Colonic mucosa (tissue), 4 donors: ENCODE measurements at places on chromosomes 5 and 9. TPM values are rescaled to one million over a fixed set of nuclear protein-coding genes. Genes with fewer than 3 reads are reported as not detected.
A peak's percentile ranks its signal among the peaks of the same experiment; 100 is the strongest.

Gene PDCD1LG2
- 1.0 TPM for total RNA-seq

Gene SLC35A4
- total RNA-seq = 129 TPM

Gene DNAJC25
- 9.0 TPM for total RNA-seq

Gene FAM221B
- total RNA-seq = 0.05 TPM

Gene PCDHB14
- 0.62 TPM for total RNA-seq

Gene PKD2L2
- total RNA-seq = not detected

Gene SLC36A3
- not detected for total RNA-seq

Gene EPB41L4A
- 18.0 TPM for total RNA-seq

Gene TRIM52
- total RNA-seq = 9.8 TPM

Gene SLC36A2
- not detected for total RNA-seq

Gene CMYA5
- total RNA-seq = 0.66 TPM

DNA sequence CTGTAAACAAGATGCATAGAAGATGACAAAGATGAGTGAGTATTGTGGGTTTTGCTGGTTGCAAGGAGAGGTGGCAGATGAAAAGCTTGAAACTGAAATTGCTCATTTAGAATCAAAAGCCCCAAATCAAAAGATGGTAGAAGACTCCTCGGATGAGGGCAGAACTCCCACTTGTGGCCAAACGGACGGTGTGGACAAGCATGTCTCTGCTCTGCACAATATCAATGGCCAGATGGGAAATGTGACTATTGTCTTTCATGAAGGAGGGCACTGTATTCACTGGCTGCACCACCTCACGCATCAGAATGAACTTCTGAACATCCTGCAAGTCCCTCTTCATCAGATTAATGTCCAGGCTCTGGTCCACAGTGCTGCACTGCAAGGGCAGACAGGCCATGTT lies 541.7 kb downstream of the MTRR start:
- H3K27me3 ChIP-seq = no peaks in the 10 kb centered on the region
- no peak overlapping the region for H3K27ac ChIP-seq
- no peak for DNase-seq
- no peak overlapping the region for H3K4me3 ChIP-seq
- no peaks in the 10 kb centered on the region for H3K4me1 ChIP-seq
- H3K36me3 ChIP-seq = no peaks in the 10 kb centered on the region

- no peaks in the 10 kb centered on the region for H3K27me3 ChIP-seq
- H3K27ac ChIP-seq = no peak overlapping the region
- DNase-seq = no peak
- H3K4me1 ChIP-seq = no peaks in the 10 kb centered on the region
- H3K4me3 ChIP-seq = no peak overlapping the region
Observed at GRCh38 chr9:115036691-115037090, 81.3 kb downstream of the TNC start.

DNA sequence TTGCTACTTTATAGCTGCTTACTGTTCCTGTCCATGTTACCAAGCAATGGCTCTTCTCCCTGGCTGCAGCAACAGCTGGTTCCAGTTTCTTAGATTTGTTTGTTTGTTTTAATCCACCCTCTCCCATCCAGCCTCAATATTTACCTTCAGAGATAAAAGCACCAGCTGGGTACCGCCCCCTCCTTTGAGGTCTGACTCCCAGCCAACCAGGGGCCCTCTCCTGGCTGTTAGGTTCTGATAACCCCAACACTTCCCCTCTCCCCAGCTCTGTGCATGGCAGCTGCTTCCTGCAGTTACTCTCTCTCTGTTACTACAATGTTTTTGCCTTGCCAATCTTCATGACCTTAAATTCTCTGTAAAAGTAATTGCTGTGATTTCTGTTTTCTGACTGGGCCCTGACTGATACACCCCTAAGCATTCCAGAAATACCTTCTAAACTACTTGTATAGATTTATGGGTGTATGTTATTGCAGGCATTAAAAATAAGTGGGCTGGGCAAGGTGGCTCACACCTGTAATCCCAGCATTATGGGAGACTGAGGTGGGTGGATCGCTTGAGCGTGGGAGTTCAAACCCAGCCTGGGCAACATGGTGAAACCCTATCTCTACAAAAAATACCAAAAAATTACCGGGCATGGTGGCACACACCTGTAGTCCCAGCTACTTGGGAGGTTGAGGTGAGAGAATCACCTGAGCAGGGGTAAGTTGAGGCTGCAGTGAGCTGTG lies 2.6 kb upstream of the GCNT1 start:
- H3K4me1 ChIP-seq = no peaks in the 10 kb centered on the region
- H3K27ac ChIP-seq = peak overlapping the region; percentile 3
- no peak overlapping the region for H3K4me3 ChIP-seq
- DNase-seq = peak; percentile 90

DNA sequence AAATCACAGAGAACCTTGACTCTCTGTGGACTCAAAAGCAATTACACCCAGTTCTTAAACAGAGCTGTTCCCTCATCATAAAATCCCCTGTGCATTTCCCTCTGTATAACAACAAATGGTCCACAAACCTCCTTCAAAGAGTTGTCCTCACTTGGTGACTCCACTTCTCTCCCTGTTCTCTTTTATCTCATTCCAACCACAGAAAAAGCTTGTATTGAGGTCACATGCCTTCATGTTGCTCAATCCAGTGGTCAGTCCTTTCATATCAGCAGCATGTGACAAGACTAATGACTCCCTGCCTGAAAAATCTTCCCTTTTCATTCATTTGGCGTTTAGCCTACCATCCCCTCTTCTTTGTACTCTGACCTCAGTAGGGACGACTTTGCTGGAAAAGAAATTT lies 158.0 kb downstream of the DEPDC1B start:
- H3K4me1 ChIP-seq = no peaks in the 10 kb centered on the region
- no peak overlapping the region for H3K4me3 ChIP-seq
- no peaks in the 10 kb centered on the region for H3K27me3 ChIP-seq
- no peaks in the 10 kb centered on the region for H3K36me3 ChIP-seq
- DNase-seq = no peak
- H3K27ac ChIP-seq = no peak overlapping the region

GRCh38 chr5:41509399-41510175 lies 814 bp downstream of the PLCXD3 start:
- H3K4me1 ChIP-seq = no peaks in the 10 kb centered on the region
- H3K27ac ChIP-seq = no peak overlapping the region
- no peak for DNase-seq
- H3K4me3 ChIP-seq = peak overlapping the region; percentile 25
- no peaks in the 10 kb centered on the region for H3K36me3 ChIP-seq
- H3K27me3 ChIP-seq = peaks cover 6% of the 10 kb centered on the region

- H3K27me3 ChIP-seq = no peaks in the 10 kb centered on the region
- H3K4me1 ChIP-seq = no peaks in the 10 kb centered on the region
- no peak for DNase-seq
- no peaks in the 10 kb centered on the region for H3K36me3 ChIP-seq
- no peak overlapping the region for H3K27ac ChIP-seq
Observed at GRCh38 chr9:132773093-132773492, 102.8 kb downstream of the GTF3C4 start.

DNA sequence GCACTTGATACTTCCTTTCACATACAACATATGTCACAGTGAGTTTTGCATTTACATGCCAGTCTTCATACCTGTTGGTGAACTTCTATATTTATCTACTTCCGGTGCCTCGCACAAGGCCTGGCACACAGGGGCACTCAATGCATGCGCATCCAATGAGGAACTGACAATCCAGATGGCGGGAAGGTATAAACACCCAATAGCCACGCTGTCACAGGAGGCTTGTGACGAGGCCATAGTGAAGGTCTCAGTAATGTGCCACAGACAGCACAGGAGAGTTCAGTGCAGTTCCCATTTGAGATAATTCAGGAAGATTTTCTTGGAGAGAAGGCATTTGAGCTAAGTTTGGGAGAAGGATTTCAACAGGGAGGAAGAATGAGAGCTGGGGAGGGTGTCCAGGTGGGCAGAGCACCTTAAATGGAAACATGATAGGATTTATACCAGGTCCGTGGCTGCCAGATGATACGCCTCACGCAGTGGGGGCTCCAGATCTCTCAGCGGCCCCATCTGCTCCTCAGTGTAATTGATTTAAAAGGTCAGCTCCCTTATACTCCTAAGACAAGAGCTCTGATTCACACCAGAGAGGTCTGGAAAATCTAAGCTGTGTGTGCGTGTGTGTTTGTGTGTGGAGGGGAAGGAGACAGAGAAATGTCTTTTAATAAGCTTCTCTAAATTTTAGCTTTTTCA lies 206.2 kb downstream of the DCP2 start:
- H3K4me1 ChIP-seq = no peaks in the 10 kb centered on the region
- H3K36me3 ChIP-seq = no peaks in the 10 kb centered on the region
- no peak for DNase-seq
- H3K4me3 ChIP-seq = no peak overlapping the region
- no peak overlapping the region for H3K27ac ChIP-seq
- no peaks in the 10 kb centered on the region for H3K27me3 ChIP-seq

- no peaks in the 10 kb centered on the region for H3K27me3 ChIP-seq
- no peak for DNase-seq
- H3K36me3 ChIP-seq = no peaks in the 10 kb centered on the region
- H3K4me1 ChIP-seq = no peaks in the 10 kb centered on the region
- no peak overlapping the region for H3K4me3 ChIP-seq
- H3K27ac ChIP-seq = no peak overlapping the region
Observed at GRCh38 chr5:39815711-39816110, 390.9 kb upstream of the DAB2 start.

GRCh38 chr9:99103901-99104458 lies 933 bp upstream of the TGFBR1 start:
- H3K27me3 ChIP-seq = no peaks in the 10 kb centered on the region
- peak overlapping the region; percentile 53 for H3K4me3 ChIP-seq
- no peaks in the 10 kb centered on the region for H3K36me3 ChIP-seq
- no peak for DNase-seq
- H3K4me1 ChIP-seq = no peaks in the 10 kb centered on the region
- peak overlapping the region; percentile 87 for H3K27ac ChIP-seq

DNA sequence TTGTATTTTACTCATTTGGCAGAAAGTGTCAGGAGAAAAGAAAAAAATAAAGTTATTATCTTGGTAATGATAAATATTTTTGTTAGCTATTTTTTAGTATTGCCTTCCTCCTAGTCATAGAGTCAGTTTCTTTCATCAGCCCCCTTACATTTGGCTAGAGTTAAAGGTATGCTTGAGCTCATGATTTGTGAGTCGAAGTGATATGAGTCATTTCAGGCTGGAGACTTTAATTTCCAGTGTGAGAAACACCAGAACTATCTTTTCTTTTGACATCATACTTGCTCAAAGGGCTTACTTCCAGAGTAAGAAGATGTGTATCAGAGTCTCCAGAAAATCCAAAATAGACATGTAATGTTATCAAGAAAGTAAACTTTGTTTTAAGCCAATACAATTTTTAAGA lies 746.7 kb upstream of the TYRP1 start:
- no peak overlapping the region for H3K27ac ChIP-seq
- no peaks in the 10 kb centered on the region for H3K27me3 ChIP-seq
- DNase-seq = no peak
- no peaks in the 10 kb centered on the region for H3K36me3 ChIP-seq
- no peaks in the 10 kb centered on the region for H3K4me1 ChIP-seq
- H3K4me3 ChIP-seq = no peak overlapping the region

GRCh38 chr5:39648848-39649227 lies 224.1 kb upstream of the DAB2 start:
- no peaks in the 10 kb centered on the region for H3K36me3 ChIP-seq
- H3K27me3 ChIP-seq = no peaks in the 10 kb centered on the region
- peak; percentile 45 for DNase-seq
- H3K4me3 ChIP-seq = no peak overlapping the region
- H3K27ac ChIP-seq = no peak overlapping the region
